ENCODE measurements at places on chromosomes 13 and 19.

DNA sequence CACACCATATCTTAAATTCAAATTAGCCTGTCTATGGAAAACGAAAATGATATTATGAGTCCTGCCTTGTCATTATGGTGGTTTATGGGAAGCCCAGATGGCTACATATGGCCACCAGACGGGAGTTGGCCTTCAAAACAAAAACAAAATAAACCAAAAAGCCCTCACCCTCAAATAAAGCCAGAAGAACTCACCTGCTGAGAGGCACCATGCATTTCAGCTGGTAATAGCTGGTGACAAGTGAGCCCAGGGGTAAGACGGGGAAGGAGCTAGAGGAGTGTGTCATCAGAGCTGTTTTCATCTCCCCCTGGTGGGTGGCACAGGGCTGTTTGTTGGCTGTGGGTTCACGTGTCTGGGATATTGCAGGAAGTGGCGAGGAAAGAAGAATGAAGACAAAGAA, 152.9 kb downstream of the EFNB2 start:
- no peak for DNase-seq

DNA sequence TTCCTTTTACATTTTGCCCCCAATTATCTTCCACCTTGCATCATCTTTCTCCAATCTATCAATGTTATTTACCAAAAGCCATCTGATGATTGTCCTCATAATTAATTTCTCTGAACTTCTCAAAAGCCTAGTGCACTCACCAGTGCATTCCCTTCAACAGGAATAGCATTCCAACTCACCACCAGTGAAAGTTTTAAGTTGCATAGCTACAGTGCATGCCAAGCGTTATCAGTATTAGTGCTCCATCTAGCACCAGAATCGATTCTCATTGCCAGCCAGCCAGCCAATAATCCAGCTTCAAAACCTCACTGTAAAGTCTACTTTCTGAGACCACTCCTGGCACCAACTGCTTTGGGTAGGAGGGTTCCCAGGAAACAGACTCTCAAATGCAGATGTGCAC, 7.4 kb downstream of the MYCBP2 start:
- no peak for DNase-seq

DNA sequence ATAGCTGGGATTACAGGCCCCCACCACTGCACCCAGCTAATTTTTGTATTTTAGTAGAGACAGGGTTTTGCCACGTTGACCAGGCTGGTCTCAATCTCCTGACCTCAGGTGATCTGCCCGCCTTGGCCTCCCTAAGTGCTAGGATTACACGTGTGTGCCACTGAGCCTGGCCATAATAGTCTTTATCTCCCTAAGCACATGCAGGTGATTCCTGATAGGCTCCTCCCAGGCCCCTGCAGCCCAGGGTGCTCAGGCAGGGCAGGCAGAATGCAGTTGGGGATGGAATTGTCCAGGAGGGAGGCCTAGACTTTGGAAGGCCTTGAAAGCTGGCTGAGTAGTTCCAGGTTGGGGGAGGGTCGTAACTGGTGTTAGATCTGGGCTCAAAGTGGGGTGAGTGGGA, 8.5 kb downstream of the ZNF526 start:
- no peak for DNase-seq

DNA sequence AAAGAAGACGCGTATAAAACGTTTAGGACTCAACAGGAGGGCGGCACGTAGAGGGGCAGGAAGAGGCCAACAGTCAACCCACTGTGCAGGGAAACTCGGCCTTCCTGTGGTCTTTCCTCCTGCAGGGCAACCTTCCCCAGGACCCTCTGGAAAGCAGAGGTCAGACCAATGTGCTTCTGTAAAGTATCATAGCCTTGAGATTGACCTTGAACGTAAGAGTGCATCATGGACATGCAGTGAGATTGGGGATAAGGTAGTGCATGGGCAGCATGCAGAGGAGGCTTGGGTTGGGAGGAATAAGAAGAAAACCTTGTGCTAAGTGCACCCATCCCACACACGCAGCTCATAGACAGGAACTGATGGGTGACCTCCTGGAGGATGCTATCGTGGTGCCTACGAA, 34.0 kb upstream of the ZNF507 start:
- no peak for DNase-seq

Measured in globus pallidus (tissue), 1 donor.